Nephron progenitor cell (in vitro differentiated cells): ENCODE measurements at places on chromosomes 3 and 15.

DNA sequence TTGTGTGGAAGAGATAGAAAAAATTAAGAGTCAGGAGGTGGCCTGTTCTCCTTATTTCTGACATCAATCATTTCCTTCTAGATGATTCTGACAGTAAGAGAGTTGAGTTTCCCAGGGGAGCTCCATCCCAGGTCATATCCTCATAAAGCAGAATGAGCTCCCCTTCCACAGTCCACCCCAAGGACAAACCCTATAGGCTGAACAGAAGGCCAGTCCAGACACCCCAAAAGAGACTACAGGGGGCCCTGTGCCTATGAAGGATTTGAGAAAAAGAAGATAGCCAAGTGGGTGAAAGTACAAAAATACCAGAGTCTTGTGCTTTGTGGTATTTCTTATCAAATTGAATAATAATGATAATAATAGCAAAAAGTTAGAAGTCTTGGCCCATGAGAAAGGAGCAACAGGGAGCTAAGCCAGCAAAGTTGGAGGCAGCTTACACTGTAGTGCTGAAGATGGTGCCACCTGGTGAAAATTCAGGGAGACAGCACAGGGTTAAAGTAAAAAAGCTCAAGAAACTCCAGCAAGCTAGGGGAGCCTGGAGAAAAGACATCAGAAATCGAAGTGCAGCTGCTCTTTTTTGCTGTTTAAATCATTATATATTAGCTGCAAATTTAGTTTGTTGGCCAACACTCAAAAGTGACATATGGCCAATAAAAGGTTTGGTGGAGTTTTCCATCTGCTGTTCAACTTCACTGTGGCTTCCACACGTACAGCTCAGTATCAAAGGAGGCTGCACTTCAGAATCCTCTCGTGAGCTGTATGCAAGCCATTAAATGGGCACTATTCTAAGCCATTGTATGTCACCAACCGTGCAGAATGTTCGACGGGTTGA is 35.8 kb upstream of the SLC24A5 start:
- peak; percentile 17 for DNase-seq

GRCh38 chr15:83698294-83698693 is 44.4 kb downstream of the ADAMTSL3 start:
- no peak for DNase-seq

DNA sequence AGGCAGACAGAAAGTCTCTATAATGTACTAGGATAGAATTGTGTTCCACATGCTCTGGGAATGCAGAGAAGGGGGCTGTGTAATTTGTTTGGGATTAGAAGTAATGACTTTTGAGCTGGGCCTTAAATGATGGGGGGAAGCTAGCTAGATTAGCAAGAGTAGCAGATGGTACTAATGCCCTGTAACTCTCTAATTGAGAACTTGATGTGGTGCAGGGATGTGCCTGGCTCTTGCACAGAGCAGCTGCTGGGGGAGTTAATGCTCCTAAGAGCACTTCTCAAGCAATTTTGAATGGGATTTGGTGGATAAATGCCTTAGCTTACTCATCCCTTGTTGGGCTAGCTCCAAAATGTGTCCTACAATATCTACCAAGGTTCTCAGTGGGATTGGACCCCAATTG is 12.4 kb upstream of the SYN2 start:
- no peak for DNase-seq

- DNase-seq: no peak
Measured at GRCh38 chr3:119796785-119797184, 14.9 kb downstream of the NR1I2 start.

DNA sequence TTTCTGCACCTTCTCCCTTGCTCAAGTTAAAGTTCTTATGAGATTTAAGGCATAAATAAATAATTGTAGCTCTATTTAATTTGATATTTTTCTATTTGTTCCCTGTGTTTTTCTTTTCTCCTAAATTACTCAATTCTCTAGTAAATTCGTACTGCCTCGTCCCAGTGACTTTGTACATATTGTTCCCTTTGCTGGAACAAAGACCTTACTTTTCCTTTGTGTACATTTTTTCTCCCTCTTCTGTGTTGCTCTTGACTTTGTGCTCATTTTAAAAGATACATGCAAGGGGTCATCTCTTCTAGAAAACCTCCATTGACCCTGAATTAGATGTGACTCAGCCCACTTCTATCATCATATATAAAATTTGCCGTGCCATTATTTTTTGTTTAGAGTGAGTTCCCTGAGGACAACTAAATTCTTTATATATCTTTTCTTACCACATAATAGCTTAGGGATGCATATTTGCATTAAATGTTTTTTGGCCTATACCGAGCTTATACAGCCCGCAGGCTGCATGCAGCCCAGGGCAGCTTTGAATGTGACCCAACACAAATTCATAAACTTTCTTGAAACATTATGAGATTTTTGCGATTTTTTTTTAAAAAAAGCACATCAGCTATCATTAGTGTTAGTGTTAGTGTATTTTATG is 29.6 kb downstream of the PPP4R2 start:
- no peak for DNase-seq

GRCh38 chr3:168273917-168274316 is 178.2 kb upstream of the GOLIM4 start:
- DNase-seq: no peak
